GM10248 (cell line): ENCODE measurements at places on chromosomes 11 and 22.
A peak's percentile ranks its signal among the peaks of the same experiment; 100 is the strongest.

GRCh38 chr11:122344215-122344614 lies 228.2 kb upstream of the BLID start:
- no peak for DNase-seq

- DNase-seq = no peak
These were observed 3.8 kb downstream of the HEPN1 start for GRCh38 chr11:124922831-124923230.

GRCh38 chr11:26399336-26399735 lies 67.4 kb downstream of the ANO3 start:
- DNase-seq = no peak

DNA sequence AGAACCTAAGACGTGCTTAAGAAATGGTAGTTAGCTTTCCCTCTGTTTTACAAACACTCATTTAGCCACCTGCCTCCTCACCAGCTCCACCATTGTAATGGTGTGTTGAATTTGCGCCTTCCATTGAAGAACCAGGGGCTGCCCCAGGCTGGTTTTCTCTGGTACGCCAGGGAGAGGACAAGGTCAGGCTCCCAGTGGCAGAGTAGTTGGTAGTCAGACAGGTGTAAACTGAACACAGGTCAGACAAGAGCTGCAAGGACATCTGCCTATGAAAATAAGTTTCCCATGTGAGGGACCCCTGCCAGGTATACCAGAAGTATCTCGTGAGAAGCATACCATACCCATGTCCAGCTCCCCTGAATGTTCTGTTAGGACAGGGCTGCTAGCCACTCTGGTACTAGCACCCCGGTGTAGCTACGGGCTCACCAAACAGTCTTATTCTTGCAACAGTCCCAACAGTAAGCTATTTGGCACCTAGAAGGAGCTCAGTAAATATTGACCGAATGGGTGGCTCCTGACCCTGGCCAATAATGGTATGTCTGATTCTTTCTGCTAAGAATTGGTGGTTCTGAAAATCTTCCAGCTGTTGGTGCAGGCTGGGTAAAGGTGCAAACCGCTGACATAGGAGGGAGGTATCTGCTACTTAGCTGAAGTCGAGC lies 359.0 kb downstream of the LARGE1 start:
- no peak for DNase-seq

DNA sequence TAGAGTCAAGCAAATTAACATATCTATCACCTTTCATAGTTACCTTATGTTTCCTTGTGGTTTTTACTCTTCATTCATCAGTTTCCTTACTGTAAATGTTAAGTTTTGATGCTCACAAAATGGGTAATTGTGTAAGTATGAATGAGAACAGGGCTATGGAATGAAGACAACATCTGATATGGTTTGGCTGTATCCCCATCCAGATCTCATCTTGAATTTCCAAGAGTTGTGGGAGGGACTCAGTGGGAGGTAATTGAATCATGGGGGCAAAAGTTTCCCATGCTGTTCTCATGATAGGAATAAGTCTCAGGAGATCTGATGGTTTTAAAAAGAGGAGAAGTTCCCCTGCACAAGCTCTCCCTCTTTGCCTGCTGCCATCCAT lies 107.6 kb downstream of the CCDC34 start:
- no peak for DNase-seq

DNA sequence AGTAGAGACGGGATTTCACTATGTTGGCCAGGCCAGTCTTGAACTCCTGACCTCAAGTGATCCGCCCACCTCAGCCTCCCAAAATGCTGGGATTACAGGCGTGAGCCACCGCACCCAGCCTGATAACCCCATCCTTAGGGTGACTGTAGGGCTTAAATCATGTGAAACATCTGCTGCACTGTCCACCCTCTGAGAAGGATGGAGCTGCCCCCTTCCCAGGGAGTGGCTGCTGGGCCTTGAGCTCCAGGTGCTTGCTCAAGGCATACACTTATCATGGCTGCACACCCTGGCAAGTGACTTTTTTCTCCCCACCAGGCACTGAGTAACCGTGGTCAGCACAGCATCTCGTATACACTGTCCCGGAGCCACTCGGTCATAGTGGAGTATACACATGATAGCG lies 5.3 kb downstream of the PELI3 start:
- no peak for DNase-seq

DNA sequence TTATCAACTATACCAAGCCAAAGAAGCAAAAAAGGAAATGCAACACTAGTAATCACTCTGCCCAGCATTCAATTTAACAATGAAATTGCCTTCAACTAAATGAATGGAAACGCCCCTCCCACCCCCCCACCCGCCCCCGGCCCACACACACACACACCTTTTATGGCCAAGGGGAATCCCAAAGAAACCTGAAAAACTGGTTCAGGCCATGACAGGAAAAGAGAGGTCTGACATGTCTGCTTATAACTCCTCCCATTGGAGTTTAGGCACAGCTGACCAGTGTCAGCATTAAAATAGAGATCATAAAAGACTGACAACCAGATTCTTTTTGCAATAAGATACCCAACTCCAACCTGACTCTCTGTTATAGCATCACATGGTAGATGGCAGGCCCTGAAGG lies 42.6 kb downstream of the ACER3 start:
- no peak for DNase-seq

GRCh38 chr22:21778705-21779363 lies 43.2 kb upstream of the YPEL1 start:
- no peak for DNase-seq

DNA sequence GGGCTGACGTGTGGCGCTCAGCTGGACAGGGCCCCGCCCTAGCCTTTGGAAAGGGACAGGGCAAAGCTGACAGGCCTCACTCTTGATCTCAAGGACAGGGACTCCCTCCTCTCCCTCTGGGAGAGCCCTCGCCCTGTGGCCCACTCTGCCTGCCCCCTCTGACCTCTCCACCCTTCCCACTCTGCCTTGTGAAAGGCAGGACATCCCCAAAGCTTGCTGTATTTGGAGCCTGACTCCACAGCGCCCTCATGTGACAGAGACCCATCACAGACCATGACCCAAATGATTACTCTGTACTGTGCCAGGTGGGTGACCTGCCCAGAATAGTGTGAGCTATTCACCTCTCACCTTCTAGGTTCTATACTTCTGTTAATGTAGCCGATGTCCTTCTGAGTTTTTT lies 18.8 kb downstream of the P2RY2 start:
- DNase-seq = peak; percentile 79

- DNase-seq = peak; percentile 79
These were observed 107.1 kb downstream of the GAB2 start for GRCh38 chr11:78310500-78310909.

DNA sequence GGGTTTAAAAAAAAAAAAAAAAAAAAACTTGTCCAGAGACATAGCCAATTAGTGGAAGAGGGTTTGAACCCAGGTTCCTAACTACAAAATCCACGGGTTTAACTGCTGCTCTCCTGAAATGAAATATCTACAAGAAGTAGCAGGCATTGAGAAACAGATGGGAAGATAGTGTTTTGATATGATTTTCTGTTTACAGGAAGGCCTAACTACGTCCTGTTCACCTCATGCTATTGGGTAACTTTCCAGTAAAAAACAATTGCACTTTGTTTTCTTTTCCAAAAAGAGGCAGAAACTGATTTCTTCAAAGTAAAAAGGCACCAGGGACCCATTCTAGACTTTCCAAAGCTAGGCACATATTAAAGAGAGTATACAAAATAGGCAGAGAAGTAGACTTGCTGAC lies 5.9 kb upstream of the C11orf91 start:
- no peak for DNase-seq

DNA sequence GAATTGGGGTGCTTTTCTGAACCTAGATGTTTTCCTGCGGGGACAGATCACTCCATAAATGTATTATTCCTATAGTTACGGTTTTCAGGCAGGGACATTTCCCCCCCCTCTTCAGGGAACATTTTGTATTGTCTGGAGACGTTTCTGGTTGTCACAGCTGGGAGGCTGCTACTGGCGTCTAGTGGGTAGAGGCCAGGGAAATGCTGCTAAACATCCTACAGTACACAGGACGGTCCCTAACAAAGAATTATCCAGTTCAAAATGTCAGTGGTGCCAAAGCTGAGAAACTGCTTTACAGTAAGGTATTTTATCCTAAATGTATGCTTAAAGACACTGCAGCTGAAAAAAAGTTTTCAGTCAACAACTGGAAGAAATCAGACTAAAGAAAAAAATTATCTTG lies 19.4 kb downstream of the PIWIL4 start:
- no peak for DNase-seq

DNA sequence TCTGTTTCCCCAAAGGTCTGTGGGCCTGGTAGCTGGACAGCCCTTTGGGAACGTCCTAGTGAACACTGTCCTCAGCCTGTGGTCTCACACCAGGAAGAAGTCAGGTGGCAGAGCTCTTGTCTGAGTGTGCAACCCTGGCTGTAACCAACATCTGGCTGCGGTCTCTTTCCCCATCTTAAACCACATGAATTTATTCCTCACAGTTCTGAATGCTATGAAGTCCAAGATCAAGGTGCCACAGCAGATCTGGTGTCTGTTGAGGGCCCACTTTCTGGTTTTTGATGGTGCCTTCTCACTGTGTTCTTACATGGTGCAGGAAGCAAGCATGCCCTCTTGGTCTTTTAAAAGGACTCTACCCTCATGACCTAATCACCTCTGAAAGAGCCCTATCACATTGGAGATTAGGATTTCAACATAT lies 2.7 kb downstream of the UPB1 start:
- DNase-seq = no peak

GRCh38 chr22:43855431-43855830 lies 6.9 kb downstream of the SULT4A1 start:
- DNase-seq = no peak

DNA sequence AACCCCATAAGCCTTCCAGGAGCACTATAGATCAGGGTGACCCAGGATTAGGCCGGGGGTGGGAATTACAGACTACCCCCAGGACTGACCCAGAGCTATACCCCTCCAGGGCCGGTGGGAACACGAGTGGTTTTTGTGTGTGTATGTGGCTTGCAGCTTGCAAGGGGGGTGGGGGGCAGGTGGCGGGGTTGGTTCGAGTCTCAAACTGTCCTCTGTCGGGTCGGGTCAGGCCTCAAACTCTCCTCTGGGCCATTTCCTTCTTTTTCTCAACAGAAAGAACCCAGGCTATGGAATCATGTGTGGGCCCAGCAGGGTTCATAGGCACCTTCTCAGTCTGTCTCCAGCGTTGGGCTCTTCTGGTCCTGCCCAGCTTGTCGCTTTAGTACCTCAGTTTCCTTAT lies 58.4 kb downstream of the BCR start:
- no peak for DNase-seq

GRCh38 chr11:62708392-62708791 lies 916 bp downstream of the GNG3 start:
- no peak for DNase-seq

DNA sequence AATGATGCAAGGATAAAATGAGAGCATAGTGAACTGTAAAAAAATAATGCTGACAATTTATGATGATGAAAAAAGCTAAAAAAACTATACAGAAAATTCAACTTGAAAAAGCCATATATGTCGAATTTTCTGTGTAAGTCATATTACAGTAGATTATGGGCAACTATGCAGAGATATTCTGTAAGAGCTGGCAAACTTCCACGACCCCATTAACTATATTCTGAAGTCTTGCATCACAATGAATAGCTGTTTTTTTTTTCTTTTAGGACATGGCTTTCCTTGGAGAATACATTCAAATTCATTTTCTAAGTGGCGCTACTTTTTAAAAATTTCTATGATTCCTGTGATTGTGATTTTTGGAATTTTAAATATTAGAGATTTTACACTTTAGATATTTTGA lies 18.4 kb downstream of the PSMD13 start:
- DNase-seq = no peak

DNA sequence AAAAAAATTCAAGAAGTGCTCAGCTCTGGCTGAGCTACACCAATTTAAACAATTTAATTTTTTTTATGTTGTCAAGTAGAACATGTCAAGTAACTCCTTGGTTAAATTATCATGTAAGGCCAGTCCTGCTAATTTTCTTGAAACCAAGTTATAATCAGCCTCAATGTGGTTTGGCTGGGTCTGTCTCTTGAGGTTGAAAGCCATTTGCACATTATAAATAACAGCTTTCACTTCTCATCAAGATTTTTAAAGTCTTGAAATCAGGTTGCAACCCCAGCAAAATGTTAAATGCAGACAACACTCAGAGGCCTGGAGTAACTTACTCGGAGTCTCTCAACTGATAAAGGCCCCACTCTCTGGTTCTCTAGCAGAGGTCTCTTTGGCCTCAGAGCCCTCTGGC lies 324.4 kb downstream of the BRD1 start:
- DNase-seq = no peak

DNA sequence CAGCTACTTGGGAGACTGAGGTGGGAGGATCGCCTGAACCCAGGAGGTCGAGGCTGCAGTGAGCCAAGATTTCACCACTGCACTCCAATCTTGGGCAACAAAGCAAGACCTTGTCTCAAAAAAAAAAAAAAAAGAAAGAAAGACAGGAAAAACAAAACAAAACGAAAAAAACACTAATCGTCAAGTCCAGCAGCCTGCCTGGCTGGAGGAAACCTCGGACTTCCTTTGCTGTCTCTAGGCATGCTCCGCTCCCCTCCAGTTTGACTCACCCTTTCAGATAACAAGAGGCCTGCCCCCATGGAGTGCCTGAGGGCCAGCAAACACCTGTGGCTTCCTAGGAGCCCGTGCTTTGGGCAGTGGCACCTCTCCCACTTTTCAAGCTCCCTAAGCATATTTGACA lies 28.8 kb upstream of the CHKA start:
- no peak for DNase-seq

- DNase-seq = no peak
These were observed 1.2 kb downstream of the KLHL35 start for GRCh38 chr11:75431533-75432525.

DNA sequence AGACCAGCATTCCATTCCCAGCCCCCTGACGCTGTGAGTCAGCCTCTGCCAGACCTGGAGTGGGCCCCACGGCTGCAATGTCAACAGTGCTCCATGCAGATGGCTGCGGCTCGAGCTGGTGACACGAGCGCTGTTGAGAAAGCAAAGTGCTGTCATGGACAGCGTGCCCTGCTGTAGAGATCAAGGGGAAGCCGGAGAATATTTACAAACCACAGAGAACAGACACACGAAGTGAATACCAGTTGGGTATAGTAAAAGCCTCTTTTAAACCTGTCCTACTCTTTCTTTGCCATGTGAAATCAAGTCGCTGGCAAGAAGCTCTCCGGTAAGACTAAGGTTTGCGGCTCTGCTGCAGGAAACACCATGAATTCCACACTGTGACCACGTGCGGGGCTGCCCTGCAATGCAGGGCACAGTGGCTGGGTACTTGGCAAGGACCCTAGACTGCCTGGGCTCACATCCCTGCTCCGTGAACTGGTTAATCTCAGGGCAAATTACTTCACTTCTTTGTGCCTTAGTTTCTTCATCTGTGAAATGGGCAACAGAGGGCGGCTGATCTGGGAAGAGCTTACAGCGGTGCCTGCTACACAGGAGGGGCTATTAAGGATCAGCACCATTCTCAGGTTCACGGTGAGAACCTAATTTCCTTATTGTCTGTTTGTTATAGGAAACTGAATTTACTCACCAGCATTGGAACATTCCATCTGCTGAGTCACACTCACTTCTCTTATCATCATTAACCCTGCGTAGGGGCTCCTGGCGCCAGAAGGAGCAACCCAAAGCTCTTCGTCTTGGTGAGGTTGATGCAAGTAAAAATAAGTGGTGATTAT lies 27.8 kb upstream of the ELFN2 start:
- DNase-seq = no peak

GRCh38 chr22:39917776-39918495 lies 17.1 kb downstream of the GRAP2 start:
- DNase-seq = no peak
